ENCODE measurements at places on chromosomes 3 and 15.

- no peak for DNase-seq
Observed at GRCh38 chr15:41801850-41802455, 25.9 kb upstream of the JMJD7 start.

GRCh38 chr3:48634661-48635221, 520 bp downstream of the SLC26A6 start:
- DNase-seq, result peak; percentile 78

- DNase-seq, result no peak
Observed at GRCh38 chr3:105746231-105746996, 122.4 kb downstream of the CBLB start.

GRCh38 chr3:122982216-122983185, 45.1 kb downstream of the SEMA5B start:
- no peak for DNase-seq

DNA sequence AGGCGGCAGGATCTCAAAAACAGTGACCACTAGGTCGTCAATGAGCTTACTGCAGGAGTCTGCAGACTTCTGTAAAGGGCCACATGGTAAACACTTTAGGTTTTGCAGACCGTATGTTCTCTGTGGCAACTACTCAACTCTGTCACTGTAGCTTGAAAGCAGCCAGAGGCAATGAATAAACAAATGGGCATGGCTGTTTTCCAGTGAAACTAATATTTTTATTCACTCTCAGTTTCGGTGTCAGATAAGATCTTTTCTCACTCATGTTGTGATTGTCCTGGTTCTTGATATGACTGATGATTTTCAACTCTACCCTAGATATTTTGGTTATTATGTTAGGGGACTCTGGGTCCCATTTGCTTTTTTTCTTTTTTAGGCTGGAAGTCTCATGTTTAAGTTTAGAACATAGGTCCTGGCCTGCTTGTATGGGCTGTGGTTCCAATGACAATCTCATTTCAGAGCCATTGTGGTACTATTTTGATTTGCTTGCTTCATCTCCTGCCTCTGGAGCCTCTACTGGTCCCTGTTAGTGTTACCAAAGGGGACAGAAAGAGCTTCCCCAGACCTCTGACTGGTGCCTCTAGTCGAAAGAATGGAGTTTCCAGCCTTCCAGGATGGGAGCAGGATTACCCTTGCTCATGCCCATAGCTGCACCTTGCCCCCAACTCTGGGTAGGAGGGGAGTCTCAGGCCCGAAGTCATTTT, 222.0 kb downstream of the STT3B start:
- DNase-seq, result no peak

- peak; percentile 40 for DNase-seq
Observed at GRCh38 chr3:183202004-183202722, 39.6 kb upstream of the LAMP3 start.

- no peak for DNase-seq
Observed at GRCh38 chr3:46468753-46469600, 4.3 kb upstream of the LTF start.

DNA sequence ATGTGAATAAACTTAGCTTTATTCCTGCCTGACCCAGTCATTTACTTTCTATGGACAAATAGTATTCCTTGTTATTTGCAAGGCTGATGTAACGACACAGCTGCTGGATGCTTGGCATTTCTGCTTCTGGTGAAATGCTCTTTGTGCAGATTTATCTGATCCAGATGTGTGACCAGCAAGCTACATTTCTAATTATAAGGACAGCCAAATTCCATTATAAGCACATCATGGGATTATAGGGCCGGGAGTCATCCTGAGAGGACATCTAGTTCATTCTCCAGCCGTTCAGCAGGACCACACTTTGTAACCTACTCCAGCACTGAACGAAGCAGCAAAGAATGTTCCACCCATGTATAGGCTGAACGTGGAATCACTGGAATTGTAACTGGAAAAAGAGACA, 42.9 kb downstream of the FNDC3B start:
- no peak for DNase-seq

DNA sequence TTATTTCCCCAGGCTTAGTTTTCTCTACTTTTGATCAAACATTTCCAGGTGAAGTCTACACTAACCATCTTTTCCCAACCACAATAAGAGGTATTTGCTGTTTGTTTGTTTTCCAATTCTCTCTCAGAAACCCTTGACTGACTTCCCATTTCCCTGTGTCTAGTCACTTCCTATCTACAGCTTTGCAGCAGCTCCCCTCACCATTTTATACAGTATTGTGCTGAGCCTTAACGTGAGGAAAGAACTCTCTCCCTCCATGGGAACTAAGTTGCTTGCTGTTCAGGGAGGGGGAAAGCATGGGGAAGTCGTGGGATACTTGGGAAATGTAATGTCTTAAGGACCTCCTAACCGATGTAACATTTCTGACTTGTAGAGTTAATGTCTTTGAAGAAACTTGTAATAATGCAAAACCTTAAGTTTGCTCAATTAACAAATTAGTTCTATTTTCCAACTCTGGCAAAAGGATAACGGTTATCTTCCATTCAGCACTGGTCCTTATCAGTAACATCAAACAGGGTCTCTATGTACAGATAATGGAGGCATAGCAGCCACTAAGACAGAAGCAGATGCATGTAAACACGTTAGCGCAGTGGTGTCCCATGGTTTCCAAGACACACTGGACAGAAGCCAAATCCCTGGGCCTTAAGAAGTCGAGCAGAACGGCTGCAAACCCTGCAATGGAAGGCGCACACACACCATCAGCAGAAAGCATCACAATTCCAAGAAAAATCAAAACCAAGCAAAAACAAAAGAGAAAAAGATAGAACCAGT, 39.7 kb downstream of the NPTN start:
- no peak for DNase-seq

GRCh38 chr3:191263365-191263764, 64.3 kb downstream of the OSTN start:
- DNase-seq, result no peak

- DNase-seq, result no peak
Observed at GRCh38 chr3:5194341-5194740, 6.8 kb downstream of the EDEM1 start.

DNA sequence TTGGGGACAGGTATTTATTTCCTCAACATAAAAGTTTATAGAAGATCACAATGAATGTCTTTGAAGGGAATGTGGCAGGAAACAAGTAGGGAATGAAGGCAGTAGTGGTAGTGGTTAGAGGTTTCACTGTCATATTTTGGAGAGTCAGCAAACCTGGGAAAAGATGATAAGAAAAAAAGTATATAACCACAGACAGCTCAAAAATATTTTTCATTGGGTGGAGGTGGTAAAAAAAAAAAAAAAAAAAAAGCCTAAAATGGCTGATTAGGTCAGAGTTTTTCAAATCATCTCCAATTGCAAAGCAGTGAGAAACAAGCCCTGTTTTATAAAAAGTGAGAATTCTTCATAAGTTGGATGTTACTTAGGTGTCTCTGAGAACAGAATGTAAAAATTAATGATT, 400.0 kb downstream of the LSAMP start:
- no peak for DNase-seq

Data from stimulated activated CD4-positive, alpha-beta T cell treated with anti-CD3 and anti-CD28 coated beads, Interleukin-15, amount 100 ng/mL, for 24 hours (primary cell).